GM23248 (cell line): ENCODE measurements at places on chromosomes 2 and 18.

DNA sequence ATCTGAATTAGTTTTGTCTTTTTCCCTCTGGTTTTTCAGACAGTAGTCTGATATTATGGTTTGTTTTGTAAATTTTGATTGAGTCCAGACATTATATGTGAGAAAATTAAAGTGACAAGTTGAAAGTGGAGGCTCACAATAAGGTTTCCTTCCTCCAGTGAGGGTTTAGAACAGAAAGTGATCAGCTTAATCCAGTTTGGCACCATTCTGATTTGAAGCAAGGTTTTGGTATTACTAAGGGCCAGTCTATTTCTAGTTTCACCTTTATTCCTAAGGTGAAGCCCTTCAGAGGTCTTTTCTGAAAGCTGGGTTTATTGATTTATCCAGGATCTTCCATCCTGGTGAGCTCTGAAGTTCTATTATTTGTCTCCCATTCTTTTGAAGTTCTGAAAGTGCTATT is 68.7 kb downstream of the CDC42EP3 start:
- no peak for DNase-seq

DNA sequence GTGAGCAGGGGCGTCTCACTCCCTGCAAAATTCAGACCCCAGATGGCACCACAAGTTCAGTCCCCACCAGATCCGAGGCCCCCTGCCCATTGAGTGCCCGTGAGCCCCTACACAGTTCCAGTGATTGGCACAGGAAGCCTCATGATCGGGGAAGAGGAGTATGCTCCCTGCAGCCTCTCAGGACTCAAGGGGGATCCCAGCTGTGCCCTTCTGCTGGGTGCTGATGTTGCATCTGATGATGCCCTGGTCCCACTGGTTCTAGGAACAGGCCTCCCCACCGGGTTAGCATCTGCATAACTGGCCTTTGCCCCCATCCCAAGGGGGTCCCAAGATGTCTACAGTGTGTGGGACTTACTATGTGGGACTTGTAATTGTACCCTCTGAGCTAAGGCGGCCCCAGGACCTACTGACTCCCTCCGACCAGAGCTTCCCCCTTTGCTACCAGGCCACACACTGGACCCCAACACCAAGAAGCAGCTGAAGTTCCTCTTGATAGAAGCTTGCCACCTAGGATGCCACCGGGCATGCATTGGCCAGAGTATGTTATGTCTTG is 8.6 kb downstream of the ALPG start:
- no peak for DNase-seq

- DNase-seq = peak; percentile 22
These were observed 93.3 kb downstream of the ALPK2 start for GRCh38 chr18:58535340-58536201.

GRCh38 chr2:42163444-42164045 is 5.6 kb upstream of the EML4 start:
- no peak for DNase-seq

GRCh38 chr2:64888591-64889309 is 100.4 kb upstream of the SLC1A4 start:
- DNase-seq = peak; percentile 77

DNA sequence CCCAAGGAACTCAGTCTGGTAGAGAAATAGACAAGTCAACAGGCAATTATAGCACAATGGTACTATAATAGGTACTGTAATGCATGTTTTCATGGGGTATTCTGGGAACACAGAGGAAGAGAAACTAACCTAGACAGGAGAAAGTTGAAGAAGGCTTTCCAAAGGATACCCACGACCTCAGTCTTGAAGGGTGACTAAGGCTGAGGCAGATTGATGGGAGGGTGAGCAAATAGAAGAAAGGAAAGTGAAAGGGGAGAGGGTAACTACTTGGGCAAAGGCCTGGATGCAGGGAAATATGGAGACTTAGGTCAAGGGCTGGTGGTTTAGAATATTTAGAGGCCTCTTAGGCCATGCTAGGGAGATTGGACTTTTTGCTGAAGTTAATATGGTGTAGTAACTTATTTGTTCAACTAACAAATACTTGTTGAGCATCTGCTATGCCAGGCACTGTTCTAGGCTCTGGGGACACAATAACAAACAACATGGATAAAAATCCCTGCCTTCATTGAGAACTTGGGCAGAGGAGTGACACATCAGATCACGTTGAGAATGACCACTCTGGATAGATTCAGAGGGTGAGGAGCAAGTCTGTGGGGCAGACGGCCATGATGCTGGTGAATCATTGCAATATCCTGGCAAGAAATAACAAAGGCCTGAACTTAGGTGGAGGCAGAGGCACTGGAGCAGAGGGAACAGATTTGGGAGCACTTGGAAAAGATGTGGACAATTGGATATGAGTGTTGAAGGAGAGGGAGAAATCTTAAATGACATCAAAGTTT is 56.4 kb downstream of the PLB1 start:
- peak; percentile 79 for DNase-seq

DNA sequence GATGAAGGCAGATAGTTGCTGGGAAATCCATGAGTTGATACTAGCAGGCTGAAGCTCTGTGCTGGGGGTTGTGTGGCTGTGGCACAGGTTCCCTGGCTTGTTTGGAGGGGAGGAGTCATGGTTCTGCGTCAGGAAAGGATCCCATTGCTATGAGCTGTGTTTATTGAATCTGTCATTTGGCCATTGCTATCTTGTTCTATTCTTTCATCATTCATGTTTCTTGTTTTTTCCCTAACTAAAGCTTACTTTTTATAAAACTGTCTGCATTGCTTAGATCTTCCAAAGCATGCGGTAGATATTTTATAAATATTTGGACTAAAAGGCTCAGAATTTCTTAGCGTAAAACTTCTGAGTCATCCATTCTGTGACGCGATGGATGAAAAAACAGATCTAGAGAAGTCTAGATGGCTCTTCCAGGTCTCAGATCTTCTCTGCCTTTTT is 335.3 kb downstream of the PTPRM start:
- peak; percentile 34 for DNase-seq

DNA sequence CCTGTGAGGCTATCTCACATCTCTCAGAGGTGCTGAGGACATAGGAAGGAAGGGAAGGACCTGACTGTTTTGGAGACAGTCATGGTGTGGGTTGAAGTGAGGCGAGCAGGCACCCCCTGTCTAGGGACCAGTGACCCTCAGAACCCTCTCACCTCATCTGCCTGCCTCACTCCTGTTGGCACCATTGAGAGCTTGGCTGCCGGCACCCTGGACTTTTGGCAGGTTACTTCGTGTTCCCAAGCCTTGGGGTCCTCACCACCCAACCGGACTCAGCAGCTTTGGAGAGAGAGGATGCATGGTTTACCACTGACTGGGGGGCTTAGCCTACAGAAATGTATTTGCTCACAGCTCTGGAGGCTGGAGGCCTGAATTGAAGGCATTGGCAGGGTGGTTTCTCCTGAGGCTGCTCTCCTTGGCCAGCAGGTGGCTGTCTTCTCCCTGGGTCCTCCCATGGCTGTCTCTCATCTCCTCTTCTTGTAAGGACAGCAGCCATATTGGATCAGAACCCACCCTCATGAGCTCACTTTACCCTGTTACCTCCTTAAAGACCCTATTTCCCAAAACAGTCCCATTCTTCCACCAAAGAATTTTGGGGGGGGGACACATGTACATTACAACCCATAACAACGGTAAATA is 142.0 kb downstream of the TSN start:
- DNase-seq = peak; percentile 71

DNA sequence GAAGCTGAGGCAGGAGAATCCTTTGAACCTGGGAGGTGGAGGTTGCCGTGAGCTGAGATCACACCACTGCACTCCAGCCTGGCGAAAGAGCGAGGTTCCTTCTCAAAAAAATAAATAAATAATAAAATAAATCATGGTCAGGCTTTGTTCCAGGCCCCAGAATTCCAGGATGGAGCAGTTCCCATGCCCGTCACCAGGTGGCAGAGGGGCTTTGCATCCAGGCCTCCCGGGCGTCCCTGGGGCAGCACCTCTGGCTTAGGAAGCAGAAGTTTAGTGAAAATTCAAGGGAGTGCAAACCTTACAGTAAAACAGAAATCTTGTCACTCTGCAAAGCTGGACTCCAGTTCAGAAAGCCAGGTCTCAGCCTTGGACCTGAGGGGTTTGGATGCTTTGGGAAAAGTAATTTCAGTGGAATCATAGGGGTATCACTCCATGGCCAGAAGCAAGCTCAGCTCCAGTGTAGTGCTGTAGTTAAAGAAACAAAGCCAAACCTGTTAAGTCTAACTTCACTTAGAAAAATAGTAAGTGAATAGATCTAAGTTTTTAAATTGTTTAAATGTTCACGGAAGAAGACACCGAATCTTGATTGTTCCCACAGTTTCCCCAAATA is 512.7 kb downstream of the CMPK2 start:
- DNase-seq = peak; percentile 61

GRCh38 chr2:233051241-233052149 is 8.6 kb upstream of the INPP5D start:
- DNase-seq = peak; percentile 90

DNA sequence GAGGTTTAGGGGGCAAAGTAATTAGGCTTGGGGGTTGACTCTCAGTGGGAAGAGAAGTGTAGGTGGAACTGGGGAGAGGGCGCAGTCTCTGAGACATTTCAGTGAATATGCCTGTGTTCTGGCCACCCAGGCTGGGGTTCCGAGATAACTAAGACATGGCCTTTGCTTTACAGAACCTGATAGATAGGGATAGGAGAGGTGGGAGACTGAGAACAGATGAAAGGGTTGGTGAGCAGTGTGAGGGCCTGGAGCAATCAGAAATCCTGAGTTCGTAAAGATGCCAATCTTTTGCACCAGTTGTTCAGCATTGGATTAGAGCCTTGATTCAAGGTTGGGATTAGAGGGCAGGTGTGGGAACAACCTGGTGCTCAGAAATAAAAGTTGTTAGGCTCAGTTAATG is 15.6 kb downstream of the PARD3B start:
- DNase-seq = no peak

- peak; percentile 37 for DNase-seq
These were observed 47.6 kb upstream of the LGALSL start for GRCh38 chr2:64406407-64406774.

DNA sequence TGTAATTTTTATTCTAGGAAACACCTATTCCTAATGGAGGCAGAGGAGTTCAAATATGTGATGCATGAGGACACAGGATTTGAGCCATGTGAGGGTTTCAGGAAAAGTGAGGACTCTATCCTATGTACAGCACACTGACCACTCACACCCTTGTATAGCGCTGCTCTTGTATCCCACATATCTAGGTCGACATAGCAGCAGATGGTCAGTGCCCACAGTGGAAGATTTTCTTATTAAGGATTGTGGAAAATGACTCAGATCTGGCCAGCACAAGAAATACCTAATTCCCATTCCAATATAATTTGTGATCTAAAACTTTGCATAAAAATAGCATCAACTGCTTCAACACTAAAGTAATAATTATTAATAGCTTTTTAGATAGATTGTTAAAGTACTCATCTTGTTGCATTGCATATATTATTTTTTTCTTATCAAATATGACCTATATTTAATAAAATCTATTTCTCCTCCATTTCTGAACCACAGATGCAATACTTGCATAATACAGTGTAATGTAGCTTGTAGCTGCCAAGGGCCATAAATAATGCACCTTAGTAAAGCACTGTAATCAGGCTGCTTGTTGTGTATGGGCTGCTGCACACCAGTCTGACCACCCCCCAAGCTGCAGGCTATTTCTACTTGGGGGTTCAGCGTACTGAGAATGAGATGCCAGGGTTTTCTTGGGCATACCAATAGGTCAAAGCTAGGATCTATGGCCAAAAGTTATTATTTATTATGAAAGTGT is 442.2 kb upstream of the CWC22 start:
- peak; percentile 35 for DNase-seq

DNA sequence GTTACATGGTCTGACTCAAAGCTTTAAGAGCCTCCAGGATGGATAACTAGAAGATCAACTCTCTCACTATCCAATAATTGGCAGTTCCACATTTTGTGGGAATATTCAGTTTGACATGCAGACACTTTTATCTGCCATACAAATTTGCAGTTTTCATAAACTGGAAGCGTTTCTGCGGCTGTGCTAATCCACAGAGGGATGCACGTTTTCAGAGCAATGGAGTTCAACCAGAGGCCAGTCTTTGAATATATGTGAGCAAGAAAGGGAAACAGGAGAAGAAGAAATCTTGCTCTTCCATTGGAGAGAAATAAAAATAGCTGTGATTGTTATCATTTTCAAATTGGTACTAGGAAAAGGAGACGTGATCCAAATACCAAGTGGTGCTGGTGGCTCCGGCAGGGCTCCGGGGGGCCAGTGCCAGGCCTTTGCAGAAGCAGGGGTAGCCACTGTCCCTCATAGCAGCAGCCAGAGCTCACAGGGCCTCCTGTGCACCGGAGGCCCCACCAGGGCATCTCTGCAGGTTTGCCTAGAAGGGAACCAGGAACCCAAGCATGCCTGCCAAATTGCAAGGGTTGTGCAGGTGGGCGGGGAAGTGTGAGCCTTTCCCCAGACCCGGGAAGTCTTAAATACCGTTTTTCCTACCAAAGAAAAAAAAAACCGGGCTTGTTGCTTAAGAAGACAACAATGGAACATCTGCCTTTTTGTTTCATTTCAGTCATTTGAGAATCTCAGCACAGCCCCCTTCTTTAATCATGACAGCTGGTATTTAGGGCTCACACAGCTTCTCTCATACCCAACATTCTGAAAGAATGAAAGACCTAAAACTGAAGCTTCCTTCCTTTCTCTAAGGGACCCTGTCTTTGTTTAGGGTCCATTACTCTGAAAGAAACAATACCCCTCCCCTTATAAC is 791.1 kb upstream of the SOX11 start:
- DNase-seq = no peak
